ENCODE measurements at places on chromosomes 1 and 21.

DNA sequence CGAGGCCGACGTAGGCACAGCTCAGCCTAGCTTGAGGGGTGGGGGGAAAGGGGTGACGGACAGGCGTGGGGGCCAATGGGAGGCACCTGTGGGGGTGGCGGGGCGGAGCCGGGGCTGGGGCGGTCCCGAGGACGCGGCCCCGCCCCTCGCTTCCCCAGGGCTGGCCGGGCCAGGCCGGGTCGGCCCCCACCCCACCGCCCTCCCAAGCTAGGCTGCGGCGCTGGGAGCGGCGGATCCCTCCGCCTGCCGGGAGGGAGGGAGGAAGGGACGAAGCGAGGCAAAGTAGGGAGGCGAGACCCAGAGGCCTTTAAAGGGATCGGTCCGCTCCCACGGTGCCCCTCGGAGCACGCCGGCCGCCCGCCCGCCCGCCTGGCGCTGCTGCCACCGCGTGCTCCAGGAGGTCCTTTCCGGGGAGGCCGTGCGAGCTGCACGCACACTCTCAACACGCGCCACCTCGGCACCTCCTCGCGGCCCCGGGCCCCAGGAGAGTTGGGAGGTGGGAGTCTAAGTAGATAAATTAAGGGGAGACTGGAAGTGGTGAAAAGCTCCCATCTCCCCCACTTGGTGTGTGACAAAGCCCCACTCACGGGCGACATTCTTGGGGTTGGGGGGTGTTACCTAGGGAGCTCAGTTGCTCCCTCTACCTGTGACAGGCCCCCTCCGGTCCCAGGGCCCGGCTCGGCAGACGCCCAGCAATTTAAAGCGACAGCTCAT lies 375 bp upstream of the MEF2D start:
- DNase-seq: peak; percentile 93

- DNase-seq: no peak
Measured at GRCh38 chr1:234208791-234209190, 164.5 kb upstream of the COA6 start.

GRCh38 chr1:159987186-159987585 lies 33.1 kb upstream of the SLAMF9 start:
- no peak for DNase-seq

DNA sequence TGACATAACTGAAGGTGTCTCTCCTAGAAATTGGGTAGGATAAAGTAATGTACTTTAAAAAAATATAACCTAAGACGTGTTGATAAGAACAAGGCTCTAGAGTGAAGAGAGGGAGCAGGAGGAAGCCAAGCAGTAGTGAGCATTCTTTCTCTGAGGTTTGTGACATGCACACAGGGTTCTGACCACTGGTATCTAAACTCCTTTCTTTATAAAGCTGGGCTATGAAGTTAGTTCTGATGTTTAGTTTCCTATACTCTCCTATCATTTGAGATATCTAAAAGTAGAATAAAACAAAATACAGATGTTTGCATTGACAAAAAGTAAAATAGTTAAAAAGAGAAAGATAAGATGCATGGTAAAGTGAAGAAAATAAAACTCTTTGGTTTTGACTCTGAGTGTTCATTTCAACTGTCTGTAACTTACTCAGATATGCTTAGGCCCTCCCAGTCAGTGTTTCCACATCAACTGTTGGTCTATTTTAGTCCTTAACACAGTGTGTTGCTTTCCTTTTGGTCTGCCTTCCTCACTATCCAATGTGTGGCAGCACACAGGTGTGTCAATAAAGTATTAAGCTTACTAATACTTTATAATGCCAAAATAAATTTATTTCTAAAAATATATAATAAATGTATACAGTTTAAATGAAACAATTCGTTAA lies 543.5 kb downstream of the PTPRC start:
- DNase-seq: peak; percentile 60

DNA sequence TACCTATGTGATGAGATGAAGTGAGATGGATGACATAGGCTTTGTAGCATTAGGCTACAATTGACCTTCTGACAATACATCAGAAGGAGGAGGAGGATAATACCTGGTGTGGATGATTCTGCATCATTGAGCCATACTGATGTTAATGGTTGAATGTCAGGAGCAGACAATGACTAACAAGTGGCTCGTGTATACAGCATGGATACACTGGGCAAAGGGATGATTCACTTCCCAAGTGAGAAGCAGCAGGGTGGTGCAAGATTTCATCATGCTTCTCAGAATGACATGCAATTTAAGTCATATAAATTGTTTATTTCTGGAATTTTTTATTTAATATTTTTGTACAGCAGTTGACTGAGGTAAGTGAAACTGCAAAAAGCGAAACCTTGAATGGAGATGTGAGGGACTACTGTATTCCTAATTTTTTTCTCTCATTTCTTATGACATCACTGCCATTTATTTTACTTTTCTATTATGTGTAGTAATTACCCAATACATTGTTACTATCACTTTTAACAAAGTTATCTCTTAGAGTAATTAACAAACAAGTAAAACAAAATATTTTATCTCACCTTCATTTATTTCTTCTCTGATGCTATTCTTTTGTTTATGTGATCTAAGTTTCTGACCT lies 34.4 kb upstream of the COP1 start:
- no peak for DNase-seq

Measured in Kasumi-1 (cell line).